ENCODE measurements at places on chromosomes 13 and 19.

DNA sequence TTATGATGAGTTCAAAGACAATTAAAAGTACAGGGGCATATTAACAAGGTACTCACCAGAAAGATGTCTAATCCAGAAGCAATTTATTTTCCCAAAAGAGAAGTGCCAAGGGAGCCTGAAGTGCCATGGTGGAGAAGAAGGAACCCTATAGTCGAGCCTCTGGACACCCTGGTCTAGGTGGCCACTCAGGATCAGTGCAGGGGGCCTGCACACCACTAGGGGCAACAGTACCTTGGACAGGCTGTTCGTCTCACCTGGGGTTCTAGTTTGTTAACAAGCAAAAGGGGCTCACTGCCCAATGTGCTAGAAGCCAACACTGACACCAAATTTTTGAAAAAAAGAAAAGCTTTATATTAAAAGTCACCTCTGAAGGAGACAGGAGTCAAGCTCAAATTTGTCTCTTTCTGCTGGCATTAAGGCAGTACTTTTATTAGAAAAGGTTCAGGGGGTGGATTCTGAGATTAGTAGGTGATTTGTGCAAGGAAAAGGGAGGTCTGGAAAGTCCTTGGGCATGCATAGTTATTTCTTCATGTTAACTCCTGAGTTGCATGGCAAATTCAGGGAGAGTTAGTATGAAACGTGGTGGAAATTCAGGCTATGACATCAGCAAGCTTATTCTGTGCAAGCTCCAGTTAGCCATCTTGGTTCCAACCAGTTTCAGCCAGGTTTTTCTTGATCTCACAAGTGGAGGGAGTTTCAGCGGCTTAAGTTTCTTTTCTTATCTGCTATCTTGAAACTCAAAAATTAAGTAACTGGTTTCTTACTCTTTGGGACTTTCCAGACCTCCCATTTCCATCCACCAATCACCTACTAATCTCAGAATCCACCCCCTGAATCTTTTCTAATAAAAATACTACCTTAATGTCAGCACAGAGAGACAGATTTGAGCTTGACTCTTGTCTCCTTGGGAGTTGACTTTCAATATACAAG lies 884 bp upstream of the CBY2 start:
- no peak for DNase-seq
- H3K4me3 ChIP-seq: no peak overlapping the region
- no peaks in the 10 kb centered on the region for H3K4me1 ChIP-seq
- H3K27ac ChIP-seq: no peak overlapping the region
- H3K27me3 ChIP-seq: no peaks in the 10 kb centered on the region

DNA sequence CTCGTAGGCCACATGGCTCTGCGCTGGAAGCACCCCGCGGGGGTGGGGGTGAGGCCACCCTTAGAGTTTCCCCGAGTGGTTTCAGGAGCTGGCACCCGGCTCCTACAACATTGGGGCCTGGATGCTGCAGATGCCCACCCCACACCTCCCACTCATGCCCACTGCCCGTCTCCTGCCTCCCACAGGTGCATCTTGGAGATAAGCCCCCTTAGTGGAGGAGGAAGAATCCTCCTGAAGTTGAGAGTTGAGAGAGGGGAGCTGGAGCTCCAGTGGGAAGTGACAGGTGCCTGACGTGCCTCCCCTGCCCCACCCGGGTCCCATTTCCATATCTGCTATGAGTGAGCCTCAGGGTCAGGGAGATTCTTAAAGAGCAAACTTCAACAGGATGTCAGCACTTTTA lies 341.3 kb downstream of the TEX29 start:
- no peaks in the 10 kb centered on the region for H3K36me3 ChIP-seq
- DNase-seq: no peak
- H3K27ac ChIP-seq: no peak overlapping the region

- DNase-seq: no peak
- no peaks in the 10 kb centered on the region for H3K27me3 ChIP-seq
- H3K4me3 ChIP-seq: no peak overlapping the region
Observed at GRCh38 chr13:109819874-109820273, 33.5 kb upstream of the IRS2 start.

- H3K36me3 ChIP-seq: no peaks in the 10 kb centered on the region
- H3K27ac ChIP-seq: no peak overlapping the region
- no peaks in the 10 kb centered on the region for H3K27me3 ChIP-seq
- DNase-seq: no peak
Observed at GRCh38 chr13:103140001-103140671, 73.9 kb upstream of the SLC10A2 start.

- H3K4me3 ChIP-seq: peak overlapping the region; percentile 96
- peak; percentile 41 for DNase-seq
- H3K4me1 ChIP-seq: peaks cover 11% of the 10 kb centered on the region
- H3K27ac ChIP-seq: peak overlapping the region; percentile 92
- H3K27me3 ChIP-seq: no peaks in the 10 kb centered on the region
- H3K36me3 ChIP-seq: no peaks in the 10 kb centered on the region
Observed at GRCh38 chr19:14433554-14434501, 722 bp downstream of the PKN1 start.

DNA sequence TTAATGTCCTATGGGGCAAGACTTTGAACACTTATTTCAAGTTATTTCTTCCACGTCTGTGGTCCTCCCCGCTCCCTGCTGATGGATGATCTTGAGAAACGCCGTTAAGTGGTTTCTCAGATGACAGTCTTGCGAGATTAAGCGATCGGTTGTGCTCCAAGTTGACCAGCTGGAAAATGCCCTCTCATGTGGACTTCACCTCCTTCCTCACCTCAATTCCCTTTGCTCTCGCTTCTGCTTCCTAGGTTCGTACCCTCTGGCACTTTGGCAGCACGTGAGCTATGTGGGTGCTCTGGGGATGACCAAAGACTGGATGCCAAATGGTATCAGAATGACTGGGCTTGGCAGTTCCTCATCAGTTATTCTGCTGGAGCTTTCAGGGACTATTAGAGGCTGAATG lies 480.0 kb downstream of the ZNF536 start:
- H3K36me3 ChIP-seq: no peaks in the 10 kb centered on the region
- H3K4me1 ChIP-seq: no peaks in the 10 kb centered on the region
- DNase-seq: no peak
- H3K27ac ChIP-seq: no peak overlapping the region
- H3K27me3 ChIP-seq: no peaks in the 10 kb centered on the region
- H3K4me3 ChIP-seq: no peak overlapping the region
